ENCODE measurements at places on chromosomes 7 and 10. TPM values are rescaled to one million over a fixed set of nuclear protein-coding genes. Genes with fewer than 3 reads are reported as not detected.

Gene STAG3
- 0.36 TPM for total RNA-seq

DNA sequence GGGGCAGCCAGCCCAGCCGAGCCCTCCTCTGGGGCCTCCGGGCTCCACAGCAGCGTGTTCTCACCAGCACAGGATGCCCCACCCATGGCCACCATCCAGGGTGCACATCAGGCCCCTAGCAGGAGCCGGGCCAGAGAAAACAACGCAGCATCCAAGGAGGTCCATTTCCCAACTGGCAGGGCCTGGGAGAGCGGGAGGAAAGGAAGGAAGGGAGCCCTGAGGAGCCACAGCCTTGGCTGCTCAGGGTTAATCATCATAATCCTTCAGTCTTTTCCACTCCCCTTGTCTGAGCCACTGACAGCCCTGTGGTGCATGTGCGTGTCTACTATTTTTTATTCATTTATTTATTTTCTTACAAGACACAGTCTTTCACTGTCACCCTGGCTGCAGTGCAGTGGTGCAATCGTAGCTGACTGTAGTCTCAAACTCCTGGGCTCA lies 3.6 kb downstream of the PLAC9 start:
- peak; percentile 88 for DNase-seq

- DNase-seq, result no peak
Observed at GRCh38 chr10:94076325-94076841, 82.7 kb downstream of the PLCE1 start.

DNA sequence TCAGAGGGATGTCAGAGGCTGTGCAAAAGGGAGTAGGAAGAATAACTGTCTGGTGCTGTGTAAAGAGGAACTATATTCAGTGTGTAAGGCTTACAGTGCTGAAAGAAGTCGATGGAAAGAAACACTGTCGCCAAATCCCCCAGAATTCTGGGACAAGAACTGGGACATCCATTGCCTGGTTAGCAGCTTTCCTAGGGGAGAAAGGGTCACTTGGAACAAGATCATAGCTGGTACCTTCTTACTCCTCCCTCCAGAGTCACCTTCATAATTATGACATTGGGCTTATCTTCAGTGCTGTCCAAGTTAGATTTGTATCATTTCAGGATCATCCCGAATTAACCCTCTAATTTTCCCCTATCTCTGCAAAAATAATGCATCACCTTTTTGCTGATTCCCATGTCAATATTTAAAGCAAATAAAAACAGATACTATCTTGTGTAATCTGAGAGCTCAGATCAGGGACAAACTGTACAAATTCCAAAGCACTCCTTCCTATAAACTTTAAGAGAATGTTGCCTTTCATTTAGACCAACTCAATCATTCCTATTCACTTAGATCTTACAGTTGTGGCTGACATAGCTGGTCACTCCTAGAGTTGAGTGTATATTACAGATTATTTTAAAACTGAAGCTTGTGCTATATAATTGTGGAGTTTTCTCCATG lies 96.5 kb downstream of the DNAH11 start:
- no peak for DNase-seq
